NAMALWA (cell line): ENCODE measurements at places on chromosomes 1 and 21.

DNA sequence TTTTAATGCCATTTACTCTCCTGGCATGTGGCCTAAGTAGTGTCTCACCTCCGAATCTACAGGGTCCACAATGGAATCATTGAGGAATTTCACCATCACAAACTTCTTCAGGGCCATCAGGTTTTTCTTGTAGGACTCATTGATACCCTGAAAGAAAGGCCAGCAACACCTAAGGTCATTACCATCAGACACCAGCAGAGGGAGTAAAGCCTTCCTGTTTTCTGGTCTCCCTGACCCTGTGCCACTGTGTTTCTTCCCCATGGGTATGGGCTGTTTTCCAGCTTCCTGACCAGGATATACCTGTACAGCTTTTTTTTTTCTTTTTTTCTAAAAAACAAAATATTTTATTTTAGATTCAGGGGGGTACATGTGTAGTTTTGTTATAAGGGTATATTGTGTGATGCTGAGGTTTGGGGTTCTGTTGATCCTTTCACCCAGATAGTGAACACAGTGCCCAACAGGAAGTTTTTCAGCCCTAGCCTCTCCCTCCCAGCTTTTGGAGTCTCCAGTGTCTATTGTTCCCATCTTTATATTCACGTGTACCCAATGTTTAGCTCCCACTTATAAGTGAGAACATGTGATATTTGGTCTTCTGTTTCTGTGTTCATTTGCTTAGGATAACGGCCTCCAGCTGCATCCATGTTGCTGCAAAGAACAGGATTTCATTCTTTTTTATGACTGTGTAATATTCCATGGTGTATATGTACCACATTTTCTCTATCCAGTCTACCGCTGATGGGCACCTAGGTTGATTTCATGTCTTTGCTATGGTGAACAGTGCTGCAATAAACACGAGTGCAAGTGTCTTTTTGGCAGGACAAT lies 18.3 kb downstream of the PPT1 start:
- DNase-seq, result peak; percentile 82

DNA sequence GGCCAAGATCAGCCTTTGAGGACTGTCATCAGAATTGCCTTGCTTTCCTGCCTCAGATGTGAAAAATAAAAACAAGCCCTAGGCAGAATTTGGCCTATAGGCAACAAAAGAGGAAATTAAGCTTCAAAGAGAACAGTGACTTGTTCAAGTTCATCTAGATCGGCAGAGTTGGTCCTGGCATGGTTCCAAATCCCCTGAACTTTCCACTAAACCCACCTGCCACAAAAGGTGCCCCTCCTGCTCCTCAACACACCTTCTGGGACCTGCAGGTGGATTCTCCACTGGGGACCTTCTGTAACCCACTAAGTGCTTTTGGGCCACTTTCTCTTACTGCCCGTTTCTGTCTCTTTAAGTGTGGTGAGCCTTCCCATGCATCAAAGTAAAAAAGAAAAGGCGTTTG lies 42.5 kb upstream of the LRRN2 start:
- DNase-seq, result no peak

GRCh38 chr1:21154717-21155116 lies 22.0 kb downstream of the EIF4G3 start:
- DNase-seq, result no peak

DNA sequence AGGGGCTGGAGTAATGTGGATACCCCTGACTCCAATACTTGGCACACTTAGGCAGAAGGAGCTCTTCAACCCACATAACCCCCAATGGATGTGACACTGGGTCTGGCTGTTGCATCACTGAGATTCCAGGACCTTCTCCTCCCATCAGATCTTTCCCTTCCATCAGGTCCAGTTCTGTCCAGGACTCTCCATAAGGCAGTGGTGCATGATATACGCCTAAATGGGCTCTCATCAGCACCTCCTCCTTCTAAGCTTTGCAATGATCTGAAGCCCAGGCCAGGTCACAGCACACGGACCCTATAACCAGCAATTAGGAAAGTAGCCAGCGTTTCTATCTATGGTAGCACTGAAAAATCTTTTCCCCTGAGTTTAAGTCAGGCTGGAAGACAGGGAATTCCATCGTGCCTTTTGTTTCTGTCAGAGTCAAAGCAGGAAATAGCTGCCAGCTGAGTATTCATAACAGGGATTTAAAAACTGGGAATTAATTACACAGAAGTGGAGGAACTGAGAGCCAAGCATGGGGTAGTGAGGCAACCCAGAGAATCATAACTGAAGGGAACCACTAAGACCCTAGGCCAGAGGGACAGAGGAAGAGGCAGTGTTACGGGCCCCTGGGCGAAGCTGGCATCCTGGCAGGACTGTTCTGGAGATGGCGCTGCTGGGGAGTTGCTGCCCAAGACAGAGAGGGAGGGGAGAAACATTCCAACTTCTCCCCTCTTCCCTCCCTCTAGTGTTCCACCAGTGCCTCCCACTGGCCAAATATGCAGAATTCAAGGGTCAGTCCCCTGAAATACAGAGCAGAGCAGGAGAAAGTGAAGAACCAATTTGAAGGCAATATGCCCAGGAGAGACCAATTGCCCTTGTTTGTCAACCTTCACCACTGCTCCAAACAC lies 37.5 kb upstream of the HOOK1 start:
- DNase-seq, result no peak

- DNase-seq, result no peak
These were observed 54.2 kb downstream of the KIAA1614 start for GRCh38 chr1:180966744-180967536.

DNA sequence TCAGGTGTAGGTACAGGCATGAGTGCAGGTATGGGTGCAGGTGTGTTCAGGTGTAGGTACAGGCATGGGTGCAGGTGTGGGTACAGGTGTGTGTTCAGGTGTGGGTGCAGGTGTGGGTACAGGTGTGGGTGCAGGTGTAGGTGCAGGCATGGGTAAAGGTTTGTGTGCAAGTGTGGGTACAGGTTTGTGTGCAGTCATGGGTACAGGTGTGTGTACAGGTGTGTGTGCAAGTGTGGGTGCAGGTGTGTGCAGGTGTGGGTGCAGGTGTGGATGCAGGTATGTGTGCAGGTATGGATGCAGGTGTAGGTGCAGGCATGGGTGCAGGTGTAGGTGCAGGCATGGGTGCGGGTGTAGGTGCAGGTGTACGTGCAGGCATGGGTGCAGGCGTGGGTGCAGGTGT lies 79.4 kb upstream of the ACTL8 start:
- DNase-seq, result no peak

GRCh38 chr1:107487506-107487905 lies 346.7 kb downstream of the NTNG1 start:
- DNase-seq, result no peak

DNA sequence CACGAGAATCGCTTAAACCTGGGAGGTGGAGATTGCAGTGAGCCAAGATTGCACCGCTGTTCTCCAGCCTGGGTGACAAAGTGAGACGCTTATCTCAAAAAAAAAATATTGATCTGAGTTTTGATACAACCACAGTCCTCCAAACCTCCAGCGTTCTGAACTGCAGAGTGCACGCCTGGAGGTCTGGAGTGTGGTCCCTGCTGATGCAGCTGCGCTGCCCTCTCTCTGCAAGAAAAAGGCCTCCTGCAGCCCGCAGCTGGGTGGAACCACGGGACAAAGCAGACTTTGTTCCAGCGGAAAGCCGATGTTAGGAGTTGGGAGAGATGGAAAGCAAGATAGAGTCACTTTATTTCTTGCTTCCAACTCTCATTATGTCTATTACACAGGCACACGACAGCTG lies 144.9 kb upstream of the SOD1 start:
- DNase-seq, result no peak

GRCh38 chr1:44733365-44733764 lies 2.4 kb upstream of the RNU5D-1 start:
- no peak for DNase-seq

DNA sequence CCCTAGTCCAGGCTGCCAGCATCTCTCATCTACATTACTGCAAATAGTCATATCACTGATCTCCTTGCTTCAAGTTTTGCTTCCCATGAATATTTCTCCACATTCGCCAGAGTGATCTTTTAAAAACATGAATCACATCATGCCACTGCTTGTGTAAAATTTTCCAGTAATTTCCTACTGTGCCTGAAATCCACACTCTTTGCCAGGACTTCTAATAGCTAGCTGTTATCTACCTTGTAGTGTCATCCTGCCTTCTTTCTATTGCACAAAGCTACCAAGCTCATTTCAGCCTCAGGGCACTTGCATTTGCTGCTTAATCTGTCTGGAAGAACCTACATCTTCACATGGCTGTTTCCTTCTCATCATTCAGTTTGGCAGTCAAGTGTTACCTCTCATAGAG lies 33.9 kb upstream of the ZNF362 start:
- no peak for DNase-seq

DNA sequence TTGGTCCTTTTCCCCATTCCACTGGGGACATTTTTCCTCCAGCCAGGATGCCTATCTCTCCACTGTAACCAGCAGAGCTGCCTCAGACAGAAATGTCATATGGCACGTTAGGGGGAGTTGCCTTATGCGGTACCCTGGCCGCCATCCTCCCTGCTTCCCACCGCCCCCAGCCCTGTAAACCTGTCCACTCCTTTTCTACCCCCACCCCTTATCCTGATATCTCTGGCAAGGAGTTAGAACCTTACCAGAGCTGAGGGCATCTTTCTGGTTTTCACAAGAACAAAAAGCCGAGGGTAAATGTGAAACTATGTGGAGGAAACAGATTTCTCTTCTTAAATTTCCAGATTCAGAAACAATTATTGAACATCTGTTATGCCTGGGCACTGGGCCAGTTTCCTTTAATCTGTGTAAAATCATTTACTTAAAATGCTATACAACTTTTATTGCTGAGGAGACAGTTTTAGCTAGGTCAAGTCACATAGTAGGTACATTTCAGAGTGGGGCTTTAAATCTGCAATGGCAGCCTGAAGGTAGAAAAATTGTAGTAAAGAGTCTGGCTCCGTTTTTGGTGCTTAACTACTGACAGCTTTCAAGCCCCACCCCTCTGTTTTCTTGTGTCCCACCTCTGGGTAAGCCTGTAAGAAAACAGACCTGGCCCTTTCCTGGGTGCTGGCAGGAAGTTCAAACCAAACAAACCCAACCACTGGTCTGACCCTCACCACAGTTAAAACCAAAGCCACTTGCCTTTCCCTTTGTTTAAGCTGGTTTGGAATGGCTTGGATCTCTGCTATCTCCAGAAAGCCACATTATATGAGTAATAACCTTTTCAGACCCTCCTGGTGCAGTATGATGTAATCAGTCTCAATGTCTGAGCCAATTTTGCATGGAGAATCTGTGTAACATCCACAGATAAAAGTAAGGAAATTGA lies 319.0 kb downstream of the HHAT start:
- DNase-seq, result no peak

DNA sequence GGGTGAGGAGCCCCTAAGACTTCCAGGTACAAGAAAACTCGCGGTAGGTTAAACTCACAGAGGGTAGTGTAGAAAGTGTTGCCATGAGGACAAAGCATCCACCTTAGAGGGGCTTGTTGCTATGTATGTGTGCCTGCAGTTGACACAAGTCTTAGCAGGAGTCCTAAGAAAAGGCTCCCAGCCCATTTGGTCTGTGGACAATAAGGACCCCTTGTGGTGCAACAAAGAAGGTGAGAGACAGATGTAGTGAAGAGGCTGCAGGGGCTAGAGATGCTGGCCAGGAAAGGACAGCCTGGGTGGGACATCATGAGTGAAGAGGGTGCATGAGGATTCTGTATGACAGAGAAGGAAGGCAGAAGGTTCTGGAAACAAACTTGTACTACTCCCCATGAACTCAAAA lies 36.3 kb upstream of the IL10 start:
- peak; percentile 80 for DNase-seq

GRCh38 chr1:45883658-45884057 lies 80.2 kb downstream of the MAST2 start:
- no peak for DNase-seq
